ENCODE measurements at places on chromosomes 6 and 20.

DNA sequence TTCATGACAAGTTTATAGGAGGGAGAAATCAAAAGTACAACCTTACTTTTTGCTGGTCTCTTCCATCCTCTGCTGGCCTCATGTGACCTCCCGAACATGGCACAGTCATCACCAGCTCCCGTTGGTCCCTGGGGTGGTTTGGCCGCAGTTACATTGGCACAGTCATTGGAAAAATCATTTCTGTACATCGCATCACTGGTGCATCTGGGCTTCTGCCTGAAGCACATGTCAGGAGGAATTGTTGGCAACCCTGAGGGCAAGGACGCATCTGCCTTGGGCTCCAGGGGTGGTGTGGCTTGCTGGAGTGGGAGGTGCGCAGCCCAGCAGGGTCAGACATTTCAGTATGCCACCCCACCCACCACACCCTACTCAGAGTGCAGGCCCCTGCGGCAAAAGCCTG is 162.9 kb upstream of the SLC24A3 start:
- DNase-seq: no peak

DNA sequence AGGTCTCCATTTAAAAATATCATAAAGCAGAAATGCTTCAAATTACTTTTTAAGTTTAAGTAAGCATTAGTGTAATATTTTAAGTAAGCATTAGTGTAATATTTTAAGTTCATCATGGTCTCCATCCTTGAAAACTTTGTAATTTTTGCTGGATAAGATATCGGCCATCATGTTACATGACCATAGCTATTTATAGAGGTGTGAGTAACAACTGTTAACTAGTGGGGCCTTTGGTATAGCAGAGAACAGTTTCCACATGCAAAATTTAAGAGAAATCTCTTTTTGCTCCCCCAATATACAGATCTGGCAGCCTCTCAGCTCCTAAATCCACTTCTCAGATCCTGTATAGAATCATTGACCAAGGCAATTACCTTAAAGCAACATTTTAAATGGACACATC is 468 bp downstream of the TRDN start:
- no peak for DNase-seq

DNA sequence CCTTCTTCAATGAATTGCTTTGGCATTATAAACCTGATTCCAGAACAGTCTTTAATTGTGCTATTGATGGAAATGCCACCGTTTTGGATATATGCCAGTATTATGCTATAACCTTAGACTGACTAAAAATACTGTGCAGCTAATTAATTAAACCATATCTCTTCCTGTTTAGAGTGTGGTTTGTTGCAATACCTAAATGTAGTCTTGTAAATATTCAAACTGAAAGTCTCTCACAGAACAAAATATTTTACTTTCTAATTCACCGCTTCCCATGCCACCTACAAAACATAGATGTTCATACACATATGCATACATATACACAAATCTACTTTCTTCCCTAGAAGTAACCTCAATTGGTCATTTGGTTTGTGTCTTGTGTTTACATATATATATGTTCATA is 126.6 kb downstream of the SIM1 start:
- DNase-seq: no peak

DNA sequence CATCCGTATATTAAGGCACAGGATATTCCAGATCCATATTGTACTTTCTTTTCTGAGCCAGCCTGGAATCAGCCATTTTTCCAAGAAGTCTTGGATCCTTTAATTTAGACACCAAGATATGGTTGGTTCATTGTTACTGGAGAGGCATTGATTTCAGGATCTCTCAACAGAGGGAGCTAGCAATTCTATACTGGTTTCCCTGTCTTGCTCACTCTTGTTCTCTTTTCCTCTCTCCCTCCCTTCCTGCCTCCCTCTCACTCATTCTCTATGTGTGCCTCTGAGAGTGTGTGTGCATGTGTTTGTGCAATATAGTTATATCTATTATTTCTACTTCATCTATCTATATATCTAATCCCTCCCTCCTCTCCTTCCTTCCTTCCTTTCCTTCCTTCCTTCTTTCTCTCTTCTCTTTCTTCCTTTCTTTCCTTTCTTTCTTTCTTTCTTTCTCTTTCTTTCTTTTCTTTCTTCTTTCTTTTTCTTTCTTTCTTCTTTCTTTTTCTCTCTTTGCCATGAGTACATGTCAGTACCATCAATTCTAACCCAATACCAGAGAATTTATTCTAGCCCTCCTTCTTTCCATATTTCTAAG is 299.1 kb downstream of the EPHA7 start:
- DNase-seq: no peak

- DNase-seq: no peak
These were observed 109.9 kb upstream of the ASF1A start for GRCh38 chr6:118783931-118784550.

DNA sequence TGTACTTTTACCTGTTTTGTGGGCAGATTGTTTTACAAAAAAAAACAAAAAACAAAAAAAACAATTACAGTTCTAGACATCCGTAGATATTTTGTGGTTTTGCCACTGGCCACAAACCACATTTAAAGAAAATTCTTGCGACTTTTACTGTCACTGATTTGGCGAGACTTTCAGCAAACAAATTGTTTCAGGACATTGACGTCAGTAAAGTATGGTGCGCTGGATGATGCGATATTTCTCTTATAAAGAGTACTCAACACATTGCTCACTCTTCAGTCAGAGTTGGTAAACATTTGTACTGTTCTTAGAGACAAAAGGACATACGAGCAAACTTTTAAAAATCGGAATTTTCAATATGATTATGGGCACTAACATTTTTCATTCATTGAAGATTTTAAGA is 229.8 kb downstream of the HAO1 start:
- no peak for DNase-seq

Measured in HTR-8/SVneo (cell line).